ENCODE measurements at places on chromosomes 4 and X.

DNA sequence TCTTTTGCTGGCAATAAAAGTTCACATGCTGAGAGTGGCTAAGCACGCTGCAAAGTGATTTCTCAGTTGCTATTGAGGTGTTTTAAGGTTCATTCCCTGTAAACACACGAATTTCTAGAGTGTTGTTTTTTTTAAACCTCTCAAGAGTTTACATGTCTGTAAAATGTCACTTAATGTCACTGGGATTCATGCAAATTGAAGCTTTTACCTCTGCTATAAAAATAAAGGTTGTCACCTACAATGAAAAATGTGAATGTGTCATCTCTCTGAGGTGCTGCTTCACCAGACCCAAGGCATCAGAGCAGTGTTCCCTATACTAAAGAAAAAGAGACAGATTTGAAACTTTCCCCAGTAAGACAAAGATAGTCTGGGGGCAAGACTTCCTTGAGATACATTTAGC, 127.0 kb downstream of the PPA2 start:
- DNase-seq, result no peak

DNA sequence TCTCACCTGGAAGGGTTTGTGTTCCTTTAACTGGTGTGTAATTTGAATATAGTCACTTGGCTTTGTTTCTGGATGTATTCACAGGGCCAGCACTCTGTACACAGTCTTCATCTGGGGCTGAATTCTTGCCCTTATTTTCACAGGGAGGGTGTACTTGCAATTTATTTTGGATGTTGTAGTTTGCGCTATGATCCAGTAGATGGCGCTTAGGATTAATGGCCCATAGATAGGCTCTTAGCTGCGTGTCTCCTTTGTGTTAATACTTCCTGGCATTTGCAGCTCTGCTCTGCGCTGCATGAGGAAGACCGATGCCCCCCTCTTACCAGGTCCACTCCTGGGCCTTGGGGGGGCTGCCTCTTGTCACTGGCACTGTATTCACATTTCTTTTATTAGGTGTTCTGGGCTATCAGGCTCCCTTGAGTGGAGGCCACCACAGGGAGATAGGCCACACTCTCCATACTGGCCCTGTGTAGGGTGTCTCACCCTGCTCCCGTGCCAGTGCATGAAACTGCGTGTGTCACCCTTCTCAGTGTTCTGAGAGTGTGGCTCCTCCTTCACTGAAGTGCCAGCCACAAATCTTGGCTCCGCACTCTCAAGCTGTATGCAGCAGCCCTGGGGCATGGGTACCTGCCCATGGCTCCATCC, 562.2 kb downstream of the ZIC3 start:
- DNase-seq, result peak; percentile 13

- peak; percentile 59 for DNase-seq
These were observed 172.2 kb upstream of the CXCL13 start for GRCh38 chr4:77433418-77433733.

- no peak for DNase-seq
These were observed 3.6 kb downstream of the CASP6 start for GRCh38 chr4:109699553-109700225.

GRCh38 chr4:60327651-60328050, 872.5 kb upstream of the ADGRL3 start:
- DNase-seq, result no peak

DNA sequence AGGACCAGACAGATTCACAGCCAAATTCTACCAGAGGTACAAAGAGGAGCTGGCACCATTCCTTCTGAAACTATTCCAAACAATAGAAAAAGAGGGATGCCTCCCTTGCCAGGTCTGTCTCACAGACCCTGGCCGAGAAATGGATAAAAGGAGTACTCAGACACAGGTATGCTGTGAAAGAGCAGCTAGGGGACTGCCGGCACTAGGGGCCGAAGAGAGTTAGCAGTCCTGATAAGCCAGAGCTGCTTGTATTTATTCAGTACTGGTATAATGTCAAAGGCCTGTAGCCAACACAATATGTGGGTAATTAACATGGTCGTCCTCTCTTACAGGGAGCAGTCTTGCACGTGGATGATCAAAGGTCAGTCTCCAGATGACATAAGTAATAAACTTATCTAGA, 1042.1 kb upstream of the LCORL start:
- no peak for DNase-seq

GRCh38 chr4:66688674-66689073, 856.6 kb downstream of the CENPC start:
- peak; percentile 2 for DNase-seq

- no peak for DNase-seq
These were observed 837.9 kb downstream of the STPG2 start for GRCh38 chr4:97305351-97305750.

GRCh38 chr4:150681063-150681462, 99.1 kb downstream of the MAB21L2 start:
- DNase-seq, result no peak

DNA sequence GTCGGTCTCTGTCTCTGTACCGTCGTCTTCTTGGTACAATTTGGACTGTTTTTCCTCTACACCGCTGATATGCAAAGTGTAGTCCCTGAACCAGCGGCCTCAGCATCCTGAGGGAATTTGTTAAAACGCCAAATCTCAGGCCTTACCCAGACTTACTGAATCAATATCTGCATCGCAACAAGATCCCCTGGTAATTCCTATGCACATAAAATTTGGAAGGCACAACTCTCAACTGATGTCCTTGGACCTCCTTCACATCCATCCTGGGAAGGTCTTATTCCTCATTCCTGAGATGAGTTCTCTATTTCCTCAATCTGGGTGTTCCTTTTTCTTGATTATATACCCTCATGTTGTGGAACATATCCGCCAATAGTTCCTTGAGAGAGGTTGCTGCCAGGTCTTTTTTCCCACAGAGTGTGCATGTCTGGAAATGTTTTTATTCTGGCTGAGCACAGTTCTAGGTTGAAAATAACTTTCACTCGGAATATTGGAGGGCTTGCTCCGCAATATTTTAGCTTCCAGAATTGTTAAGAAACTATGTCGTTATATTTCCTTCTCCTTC, 738 bp upstream of the HPF1 start:
- DNase-seq, result peak; percentile 26

- peak; percentile 11 for DNase-seq
These were observed 759 bp downstream of the ZC4H2 start for GRCh38 chrX:64975491-64975890.

DNA sequence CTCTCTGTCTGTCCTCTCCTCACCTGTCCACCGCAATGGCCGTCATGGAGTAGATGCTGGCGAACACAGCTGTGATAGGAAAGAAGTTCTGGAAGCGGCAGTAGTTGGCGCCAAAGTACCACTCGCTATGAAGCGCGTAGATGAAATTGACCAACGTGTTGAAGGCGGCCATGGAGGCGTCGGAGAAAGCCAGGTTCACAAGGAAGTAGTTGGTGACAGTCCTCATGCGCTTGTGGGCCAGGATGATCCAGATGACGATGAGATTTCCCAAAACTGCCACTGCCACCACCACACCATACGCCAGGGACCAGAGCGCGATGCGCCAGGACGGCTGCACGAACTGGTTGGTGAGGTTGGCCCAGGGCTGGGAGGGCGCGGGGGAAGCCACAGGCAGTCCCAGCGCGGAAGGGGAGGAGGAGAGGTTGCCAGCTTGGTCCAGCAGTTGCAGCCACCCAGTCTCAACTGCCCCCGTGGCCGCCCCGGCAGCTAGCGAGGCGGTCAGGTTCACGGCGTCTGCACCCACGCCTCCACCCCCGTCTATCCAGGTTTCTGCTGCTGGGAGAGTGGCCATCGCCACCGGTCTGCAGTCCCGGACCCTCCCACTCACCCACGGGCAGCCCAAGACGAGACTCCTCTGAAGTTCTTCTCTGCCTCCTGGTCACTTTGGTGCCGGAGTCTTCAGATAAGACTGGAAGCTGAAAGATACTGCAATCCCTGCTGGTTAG, 518 bp downstream of the TACR3 start:
- DNase-seq, result no peak

DNA sequence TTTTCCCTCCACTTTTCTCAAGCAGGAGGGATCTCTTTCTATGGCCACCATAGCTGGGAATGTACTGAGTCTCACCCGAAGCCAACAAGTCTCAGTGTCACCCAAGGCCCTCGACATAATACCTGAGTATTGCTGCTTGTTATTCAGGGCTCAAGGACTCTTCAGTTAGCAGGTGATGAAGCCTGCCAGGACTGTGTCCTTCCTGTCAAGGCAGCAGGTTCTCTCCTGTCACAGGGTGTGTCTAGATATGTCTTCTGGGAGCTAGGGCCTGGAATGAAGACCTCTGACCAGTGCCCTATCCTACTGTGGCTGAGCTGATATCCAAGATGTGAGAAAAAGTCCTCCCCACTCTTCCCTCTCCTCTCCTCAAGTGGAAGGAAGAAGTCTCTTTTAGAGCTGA, 391.0 kb upstream of the DIPK2B start:
- DNase-seq, result no peak

DNA sequence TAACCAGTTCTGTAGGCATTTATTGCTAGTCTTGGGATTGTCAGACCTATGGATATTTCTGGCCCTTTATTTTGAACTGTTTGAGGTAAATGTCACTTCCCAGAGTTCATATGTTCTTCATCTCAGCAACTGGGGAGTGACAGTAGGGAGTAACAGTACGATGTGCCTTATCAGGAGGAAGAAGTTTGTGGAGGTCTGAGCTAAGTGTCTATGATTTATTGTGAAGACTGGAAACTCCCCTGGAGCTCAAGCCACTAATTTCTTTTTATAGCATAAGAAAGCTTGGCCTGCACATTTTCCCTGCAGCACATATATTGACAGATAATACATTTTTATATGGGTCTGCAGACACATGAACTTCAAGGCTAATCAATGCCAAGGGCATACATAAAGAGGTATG, 383.8 kb downstream of the GRXCR1 start:
- no peak for DNase-seq

DNA sequence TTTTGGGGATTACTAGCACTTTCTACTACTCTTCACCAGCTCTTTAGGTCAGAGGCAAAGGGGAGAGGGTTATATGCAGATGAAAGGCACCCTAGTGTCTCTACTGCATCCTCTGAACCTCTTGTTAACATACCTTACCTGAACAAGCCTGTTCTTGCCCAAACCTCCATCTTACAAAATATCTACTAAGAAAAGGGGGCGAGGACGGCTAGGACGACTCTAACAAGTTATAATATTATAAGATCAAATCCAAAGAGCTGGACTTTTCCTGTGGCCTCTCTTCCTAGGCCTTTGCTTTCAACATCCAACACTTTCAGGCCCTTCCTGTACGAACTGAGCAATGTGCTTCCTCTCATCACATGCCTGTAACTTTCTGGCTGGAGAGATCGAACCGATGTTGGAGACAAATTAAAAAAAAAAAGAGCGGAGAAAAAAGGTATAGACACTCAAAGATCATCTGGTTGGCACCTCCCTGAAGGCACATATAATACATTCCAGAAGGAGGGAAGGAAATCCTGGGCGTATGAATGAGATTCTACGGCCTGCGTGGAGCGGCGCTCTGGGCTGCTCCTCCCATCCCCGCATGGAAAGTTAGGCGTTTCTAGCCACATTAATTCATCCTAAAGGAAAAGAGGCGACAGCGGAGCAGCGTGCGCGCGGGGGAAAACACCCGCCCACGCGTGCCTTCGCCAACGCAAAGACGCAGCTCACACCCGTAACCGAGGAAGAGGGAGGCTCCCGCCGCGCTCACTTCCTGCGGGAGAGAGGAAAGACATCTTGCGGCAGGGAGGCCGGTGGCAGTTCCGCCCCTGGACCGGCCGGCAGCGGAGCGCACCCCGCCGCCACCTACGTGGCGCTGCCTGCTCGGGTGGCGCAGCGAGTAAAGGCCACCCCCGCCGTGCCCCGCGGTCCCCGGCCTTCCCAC, 808 bp downstream of the PRDM5 start:
- DNase-seq, result peak; percentile 22

Measured in globus pallidus (tissue), 1 donor.